NCI-H1436 (cell line): ENCODE measurements at places on chromosomes 11 and 22.

- DNase-seq = no peak
Measured at GRCh38 chr11:68113986-68114385, 7.2 kb downstream of the CHKA start.

DNA sequence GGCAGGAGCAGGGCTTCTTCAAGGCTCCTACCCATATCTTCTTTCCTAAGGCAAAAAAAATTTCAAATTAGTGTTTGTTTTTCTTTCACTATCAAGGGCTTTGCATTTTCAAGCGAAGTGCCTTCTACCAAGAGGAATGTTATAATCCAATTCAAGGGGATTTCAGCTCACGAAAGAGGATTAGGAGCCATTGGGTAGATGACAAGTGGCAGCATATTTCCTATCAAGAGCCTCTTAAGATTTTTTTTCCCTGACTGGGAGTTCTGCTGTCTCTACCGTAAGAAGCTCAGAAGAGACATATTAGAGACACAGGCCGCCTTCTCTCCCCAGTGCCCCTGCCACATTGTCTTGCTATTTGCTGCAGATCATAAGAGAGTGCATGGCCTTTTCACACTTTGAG, 55.9 kb upstream of the BMAL1 start:
- no peak for DNase-seq

GRCh38 chr22:50032941-50033601, 20.5 kb upstream of the IL17REL start:
- DNase-seq = no peak

DNA sequence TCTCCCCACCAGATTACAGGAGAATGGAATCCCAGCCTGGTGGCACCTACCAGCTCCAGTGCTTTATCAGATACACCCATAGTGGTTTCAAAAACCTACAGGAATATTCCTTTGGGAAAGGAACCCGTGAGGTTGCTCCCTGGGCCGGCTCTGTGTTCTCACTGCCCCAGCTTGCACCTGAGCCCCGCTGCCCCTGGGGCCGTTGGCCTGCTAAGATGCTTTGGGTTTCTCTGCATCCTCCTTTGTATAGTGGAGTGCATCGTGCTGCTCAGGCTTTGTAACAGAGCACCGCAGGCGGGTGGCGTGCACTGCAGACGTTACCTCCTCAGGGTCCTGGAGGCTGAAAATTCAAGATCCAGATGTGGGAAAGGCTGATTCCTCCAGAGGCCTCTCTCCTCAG, 414.1 kb downstream of the BRD1 start:
- no peak for DNase-seq

- peak; percentile 82 for DNase-seq
Measured at GRCh38 chr11:65551572-65552387, 6.4 kb downstream of the LTBP3 start.

DNA sequence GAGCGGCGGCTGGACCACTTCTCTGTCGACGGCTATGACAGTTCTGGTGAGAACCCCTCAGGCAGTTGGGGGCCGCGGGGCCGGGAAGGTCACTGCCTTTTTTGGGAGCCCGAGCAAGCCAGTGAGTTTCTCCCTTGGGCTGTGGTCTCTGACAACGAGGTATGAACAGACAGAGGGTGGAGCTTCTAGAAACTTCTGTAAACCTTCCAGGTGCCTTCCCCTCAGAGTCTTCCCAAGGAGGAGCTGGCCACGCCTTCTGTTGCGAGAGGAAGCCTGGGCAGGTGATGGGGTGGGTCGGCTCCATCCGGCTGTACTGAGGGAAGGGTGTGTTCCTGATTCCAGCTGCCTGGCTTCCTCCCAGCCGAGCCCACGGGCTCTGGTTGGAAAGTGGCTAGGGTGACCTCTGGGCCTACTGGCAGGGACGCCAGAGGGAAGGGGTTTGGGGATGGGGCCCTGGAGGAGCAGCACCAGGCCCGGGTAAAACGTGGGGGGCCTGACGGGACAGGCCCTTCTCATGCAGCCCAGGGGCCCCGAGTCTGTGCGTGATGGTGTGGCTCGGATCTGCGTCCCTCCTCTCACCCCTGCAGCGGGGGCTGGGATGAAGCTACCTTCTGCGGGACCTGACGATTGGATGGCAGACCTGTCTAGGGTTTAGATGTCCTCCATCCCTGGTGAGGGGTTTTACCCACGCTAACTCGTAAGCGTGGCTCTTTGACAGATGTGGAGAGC, 110.8 kb downstream of the KCNQ1OT1 start:
- no peak for DNase-seq

GRCh38 chr11:12288212-12288930, 89.0 kb upstream of the PARVA start:
- DNase-seq = peak; percentile 84

- DNase-seq = no peak
Measured at GRCh38 chr11:64624883-64625481, 34.0 kb downstream of the SLC22A12 start.
